Stimulated activated CD4-positive, alpha-beta T cell treated with anti-CD3 and anti-CD28 coated beads, Interleukin-1b, Interleukin-23, amount 100 ng/mL, for 1 hour (primary cell): ENCODE measurements at places on chromosomes 3 and 15.

- DNase-seq, result no peak
These were observed 177.5 kb upstream of the CGNL1 start for GRCh38 chr15:57198654-57199291.

- DNase-seq, result no peak
These were observed 8.2 kb upstream of the GRIP2 start for GRCh38 chr3:14548321-14548729.

DNA sequence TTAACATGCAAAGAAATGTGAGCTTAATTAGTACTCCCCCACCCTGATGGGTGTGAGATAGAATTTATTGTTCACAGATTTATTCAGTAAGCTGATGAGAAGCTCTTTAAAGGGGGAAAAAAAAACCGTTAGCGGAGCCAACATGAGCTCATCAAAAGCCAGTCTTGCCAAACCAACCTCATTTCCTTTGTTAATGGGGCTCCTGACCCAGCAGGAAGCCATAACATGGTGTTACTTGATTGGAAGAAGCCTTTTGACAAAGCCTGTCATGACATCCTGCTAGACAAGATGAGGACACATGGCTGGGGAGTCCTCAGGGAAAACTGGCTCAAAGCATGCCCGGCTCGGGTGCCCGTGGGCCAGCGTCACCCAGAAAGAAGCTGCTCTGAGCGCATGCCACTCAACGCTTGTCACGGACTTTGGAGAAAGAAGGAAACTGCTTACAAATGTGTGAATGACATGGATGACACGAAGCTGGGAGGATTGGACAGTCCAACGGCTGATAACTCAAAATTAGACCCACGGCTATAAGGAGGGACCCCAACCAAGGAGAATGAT lies 64.6 kb downstream of the SLCO2A1 start:
- no peak for DNase-seq

GRCh38 chr15:48940508-48940907 lies 23.2 kb downstream of the SHC4 start:
- no peak for DNase-seq

DNA sequence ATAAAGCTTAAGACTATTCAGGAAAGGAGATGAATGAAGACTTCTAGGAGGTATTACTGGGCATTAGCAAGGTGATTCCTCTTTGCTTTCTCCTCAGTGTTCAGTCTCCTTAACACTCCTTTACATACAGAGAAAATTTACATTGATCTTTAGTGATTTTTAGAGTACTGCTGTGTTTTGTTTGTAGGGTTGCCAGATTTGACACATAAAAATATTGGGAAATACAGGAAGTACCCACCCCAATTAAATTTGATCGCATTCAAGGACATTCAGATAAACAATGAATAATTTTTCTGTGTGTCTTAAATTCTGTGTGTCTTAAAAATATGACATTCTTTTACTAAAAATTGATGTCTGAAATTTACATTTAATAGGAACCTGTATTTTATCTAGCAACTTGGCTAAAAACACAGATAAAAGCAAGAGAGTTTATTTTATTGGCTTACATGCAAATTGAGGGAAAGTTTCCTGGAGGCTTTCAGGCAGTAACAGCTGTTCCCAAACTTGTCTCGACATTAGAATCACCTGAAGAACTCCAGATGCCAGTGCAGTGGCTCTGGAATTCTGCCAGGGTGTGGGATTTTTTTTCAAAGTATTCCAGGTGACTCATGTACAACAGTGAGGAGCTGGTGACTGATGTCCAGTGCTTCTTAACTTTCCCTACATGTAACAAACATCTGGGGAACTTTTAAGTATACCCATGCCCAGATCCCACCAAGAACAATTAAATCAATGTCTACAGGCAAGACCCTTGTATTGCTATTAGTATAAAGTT lies 23.4 kb upstream of the PLOD2 start:
- DNase-seq, result no peak

DNA sequence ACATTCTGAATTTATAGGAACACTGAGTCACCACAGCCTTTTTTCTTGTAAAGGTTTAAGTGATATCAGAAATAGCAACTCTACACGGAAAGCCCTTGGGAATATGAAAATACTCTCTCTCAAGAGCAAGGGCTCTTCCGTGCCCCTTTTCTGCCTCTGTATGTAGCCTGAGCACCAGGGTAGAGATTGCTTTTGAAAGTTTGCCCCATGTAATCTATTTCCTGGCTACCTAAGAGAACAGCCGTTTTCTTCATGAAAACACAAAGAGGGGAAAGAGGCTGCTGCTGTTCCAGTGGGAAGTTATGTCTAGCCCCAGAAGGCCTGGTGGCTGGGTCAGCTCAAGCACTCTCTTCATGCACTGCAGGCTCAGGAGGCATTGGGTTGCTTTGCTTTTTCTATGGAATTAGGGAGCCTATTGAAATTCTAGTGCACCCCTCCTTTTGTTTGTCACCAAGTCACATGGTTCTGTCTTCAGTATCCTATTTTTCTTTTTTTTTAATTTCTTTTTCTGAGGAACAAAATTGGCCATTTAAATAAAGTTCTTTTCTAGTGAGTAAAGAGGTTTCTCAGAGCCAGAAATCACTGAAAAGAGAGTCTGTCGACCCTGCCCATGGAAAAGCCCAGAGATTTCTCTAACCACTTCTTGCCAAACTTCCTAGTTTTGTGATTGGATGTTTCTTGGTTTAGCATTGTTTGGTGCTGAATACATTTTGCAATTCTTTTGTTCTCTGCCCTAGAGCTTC lies 39.5 kb downstream of the TIGIT start:
- DNase-seq, result no peak

GRCh38 chr3:159635047-159635641 lies 353.5 kb upstream of the IL12A start:
- no peak for DNase-seq

DNA sequence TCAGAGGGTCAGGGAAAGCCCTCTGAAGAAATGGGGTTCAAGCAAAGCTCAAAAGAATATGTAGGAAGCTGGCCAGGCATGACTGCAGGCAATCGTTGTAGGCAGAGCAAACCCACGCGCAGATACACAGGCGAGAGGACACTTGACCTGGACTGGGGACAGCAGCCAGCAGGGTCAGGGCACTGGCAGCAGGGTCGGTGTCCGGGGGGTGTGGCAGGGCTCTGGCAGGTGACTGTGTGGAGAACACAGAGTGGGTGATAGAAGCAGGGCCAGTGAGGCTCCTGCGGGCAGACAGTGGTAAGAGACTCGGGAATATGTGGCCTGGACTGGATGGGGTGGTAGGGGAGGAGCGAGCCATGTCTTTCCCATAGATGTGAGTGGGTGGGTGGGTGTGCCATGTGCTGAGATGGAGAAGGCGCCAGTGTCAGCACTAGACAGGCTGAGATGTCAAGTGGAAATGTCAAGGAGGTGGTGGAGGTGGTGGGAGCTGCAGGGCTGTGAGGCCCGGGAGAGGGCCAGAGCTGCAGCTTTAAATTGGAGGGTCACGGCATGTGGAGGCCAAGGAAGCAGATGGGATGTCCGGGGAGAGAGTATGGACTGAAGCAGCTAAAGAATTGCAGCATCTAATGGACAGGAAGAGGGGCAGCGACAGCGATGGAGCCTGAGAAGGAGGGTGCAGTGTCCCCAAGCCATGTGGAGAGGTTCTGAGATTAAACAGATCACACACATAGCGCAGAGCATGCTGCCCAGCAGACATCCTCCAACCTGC lies 13.4 kb downstream of the TMEM43 start:
- no peak for DNase-seq

DNA sequence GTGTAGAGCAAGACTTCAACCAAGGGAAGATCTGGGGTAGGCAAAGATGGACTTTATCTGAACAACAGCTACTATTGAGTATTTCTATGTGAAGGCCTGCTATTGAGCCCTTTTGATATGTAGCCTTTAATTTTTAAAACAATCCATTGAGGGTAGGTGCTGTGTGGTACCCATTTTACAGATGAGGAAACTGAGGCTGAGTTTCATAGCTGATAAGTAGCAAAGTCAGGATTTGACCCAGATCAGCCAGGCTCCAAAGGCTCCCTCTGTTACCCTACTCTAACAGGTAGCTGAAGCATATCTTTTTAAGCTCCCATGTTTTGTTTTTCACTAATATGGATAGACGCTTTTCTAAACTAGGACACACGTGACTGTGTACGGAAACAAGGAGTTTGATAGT lies 2.4 kb upstream of the FGD5 start:
- DNase-seq, result no peak

GRCh38 chr3:101020351-101021015 lies 27.3 kb upstream of the ABI3BP start:
- DNase-seq, result no peak

DNA sequence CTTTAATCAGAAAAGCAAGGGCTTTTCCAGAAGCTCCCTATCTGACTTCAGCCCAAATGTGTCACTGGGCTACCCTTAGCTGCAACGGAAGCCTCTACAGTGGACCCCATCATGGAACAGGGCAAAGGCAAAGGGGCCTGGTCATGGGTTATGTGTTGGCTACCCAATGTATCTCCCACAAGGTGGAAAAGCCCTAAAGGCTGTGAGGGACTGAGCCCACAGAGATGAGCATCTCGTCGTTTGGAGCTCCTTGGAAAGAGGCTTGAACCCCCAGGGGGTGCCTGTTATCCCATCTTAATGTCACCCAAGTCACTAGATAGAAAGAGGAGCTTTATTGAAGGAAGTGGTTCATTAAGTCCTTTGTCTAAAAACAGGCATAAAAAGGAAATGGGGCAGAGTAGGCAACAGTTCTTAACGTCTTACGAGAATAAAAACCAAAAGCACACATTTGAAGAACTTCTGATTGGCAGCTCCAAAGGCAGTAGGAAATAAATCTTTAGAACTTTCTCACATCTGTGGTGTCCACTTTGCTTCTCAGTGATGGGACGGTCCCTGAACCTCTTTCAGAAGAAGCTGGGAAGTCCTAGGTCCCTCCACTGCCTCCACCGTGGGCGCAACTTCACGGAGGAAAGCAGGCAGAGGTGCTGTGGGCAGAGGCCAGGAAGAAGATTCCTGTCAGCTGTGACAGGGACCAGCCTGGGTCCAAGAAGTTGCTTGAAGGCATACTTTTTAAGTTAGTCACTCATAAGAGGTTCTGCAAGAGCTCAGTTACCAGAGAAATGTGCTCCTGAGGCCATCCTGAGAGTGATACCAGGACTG lies 93.7 kb downstream of the MYLK start:
- no peak for DNase-seq

GRCh38 chr3:159761848-159762635 lies 226.6 kb upstream of the IL12A start:
- no peak for DNase-seq

- no peak for DNase-seq
These were observed 68.6 kb downstream of the ARPP21 start for GRCh38 chr3:35707904-35708303.

GRCh38 chr3:40057077-40057476 lies 247.7 kb downstream of the MYRIP start:
- no peak for DNase-seq

- no peak for DNase-seq
These were observed 25.8 kb downstream of the GLB1 start for GRCh38 chr3:33071181-33071580.

DNA sequence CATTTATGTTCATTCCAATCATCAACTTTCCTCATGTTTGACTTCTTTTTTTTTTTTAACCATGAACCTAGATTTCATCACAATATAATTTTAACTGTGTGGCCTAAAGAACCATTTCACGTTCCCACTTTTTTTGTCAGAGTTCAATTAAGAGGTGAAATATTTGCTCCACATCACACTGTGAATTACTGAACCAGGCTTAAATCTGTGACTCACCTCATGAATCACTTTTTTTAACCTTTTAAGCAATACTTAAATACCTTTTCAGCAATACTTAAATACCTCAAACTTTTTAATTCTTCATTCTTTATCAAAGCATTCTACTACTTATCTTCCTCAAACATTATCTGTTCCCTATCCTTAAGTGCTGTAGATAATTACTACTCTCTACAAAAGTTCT lies 137.6 kb downstream of the SI start:
- no peak for DNase-seq

GRCh38 chr15:85624291-85624801 lies 170.4 kb downstream of the KLHL25 start:
- no peak for DNase-seq

DNA sequence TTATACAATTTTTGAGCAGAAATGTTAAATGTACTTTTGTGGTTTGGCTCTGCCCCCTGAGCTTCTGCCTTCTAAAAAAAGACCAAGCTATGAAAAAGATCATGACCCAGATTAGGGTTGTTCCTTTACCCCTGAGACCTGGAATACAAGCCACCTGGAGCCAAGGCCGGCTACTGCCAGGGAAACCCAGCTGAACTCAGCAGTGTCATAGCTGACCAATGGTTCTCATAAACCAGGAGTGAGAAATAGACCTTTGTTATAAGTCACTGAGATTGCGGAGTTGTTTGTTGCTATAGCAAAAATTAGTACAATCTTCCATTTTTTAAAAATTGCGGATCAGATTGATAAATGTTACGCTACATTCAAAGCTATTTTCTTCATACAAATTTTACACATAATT lies 1261.7 kb downstream of the ROBO1 start:
- no peak for DNase-seq

DNA sequence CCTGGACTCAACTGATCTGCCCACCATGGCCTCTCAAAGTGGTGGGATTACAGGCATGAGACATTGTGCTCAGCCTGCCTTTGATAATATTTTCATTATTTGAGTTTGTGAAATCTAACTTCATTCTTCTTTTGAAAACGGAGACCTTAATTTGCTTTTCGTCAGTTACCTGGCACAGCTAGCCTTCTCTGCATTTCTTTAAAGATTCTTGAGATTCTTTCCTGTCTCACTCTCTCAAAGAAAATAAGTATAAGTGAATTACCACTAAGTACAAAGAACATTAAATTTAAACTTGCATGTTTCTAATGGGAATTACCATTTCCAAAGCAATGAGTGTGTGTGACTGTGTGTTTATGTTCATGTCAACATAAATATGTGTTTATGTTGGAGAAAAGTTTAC lies 187.9 kb downstream of the NFKBIZ start:
- DNase-seq, result no peak

DNA sequence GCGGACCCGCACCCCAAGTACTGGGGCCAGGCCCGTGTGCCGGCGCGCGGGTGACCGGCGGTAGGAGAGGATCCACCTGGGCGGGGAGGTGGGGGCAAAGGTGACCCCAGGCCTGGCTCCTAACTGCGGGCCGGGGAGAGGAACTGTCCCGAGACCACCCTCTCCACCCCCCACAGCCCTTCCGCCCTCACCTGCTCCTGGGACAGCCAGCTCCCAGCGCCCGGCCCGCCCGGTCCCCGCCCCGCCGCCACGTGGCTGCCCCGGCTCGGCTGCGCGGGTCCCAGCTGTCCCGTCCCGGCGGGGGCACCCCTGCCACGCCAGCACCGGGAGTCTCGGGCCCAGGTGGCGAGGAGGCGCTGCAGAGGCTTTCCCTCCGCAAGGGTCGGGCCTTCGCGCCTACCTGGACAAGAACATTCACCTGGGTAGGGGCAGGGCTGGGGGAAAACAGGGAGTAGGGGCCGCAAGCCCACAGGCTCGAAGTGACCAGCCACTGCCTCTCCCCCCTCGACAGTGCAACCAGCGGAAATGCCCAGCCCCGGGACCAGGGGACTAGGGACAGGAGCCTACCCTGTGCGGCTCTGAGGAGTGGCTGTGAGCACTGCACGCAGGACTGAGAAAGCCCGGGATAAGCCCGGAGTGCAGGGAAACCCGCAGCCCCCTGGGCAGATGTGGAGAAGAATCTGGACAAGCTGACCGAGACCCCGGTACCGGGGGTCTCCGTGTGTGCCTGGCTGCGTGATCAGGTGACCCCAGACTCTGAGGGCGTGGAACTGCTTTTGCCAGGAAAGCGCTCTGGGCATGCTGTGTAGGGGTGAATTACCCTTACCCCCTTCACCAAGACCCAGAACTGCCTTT lies at the start of gene SLC12A8:
Gene SLC12A8 (minus strand): TSS at position 240 of the 855 bp plus-strand sequence. CDS start 1,399 bp downstream, outside the sequence.
- DNase-seq, result no peak
